ENCODE measurements at places on chromosomes 12 and 14.

DNA sequence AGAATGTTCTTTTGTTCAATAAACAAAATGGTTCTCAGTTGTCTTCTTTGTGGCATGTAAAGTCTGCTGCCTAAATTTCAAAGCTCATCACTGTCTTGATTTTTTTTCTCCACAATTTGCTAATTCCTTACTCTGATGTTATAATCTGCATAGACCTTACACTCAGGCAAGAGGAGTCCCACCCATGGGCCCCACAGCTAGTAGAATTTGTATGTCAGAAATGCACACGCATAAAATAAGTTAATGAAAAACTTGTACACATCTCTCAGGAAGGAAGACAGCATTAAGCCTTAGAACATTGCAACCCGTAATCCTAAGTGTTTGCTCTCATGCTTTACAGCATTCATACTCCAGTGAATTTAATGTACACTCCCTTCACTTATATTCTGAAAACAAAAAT is 280.8 kb downstream of the ATXN7L3B start:
- DNase-seq, result no peak

GRCh38 chr12:123069436-123070266 is 81.2 kb downstream of the PITPNM2 start:
- DNase-seq, result no peak

GRCh38 chr14:91835197-91835919 is 32.0 kb downstream of the TC2N start:
- DNase-seq, result no peak

GRCh38 chr14:71183876-71184689 is 276.8 kb downstream of the PCNX1 start:
- no peak for DNase-seq

GRCh38 chr12:83468988-83469908 is 782.5 kb downstream of the TMTC2 start:
- DNase-seq, result no peak

Measured in mesothelial cell of epicardium (in vitro differentiated cells).